ENCODE measurements at places on chromosomes 1 and 21. TPM values are rescaled to one million over a fixed set of nuclear protein-coding genes. Genes with fewer than 3 reads are reported as not detected.

NPPA gene
- total RNA-seq = 22,081 TPM

CFAP74 gene
- not detected for total RNA-seq

SUSD4 gene
- total RNA-seq = 11.0 TPM

- DNase-seq = no peak
Observed at GRCh38 chr1:89799495-89799894, 21.3 kb upstream of the LRRC8D start.

DNA sequence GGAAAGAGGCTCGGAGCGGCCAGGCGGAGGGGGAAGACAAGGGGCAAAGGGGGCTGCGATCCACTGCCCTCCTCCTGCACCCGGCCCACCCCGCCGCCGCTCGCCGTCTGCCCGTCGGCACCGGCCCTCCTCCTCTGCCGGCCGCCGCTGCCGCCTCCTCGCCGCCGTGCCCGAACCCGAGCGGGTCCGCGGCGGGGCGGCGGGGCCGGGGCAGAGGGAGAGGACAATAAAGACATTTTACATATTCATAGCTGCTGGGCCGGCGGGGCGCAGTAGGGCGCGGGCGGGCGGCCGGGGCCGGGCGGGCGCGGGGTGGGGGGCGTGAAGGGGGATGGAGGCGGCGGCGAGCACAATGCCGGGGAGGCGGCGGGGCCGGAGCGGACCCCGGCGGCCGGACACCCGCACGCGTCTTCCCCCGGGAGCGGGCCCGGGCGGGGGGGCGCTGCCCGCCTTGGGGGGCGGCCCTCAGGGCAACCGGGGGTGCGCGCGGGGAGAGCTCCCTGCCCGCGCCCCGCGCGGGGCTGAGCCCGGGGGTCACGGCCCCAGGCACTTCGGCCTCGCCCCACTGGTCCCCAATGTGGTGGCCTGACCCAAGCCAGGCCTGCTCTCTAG is 546 bp downstream of the POU2F1 start:
- DNase-seq = no peak

DNA sequence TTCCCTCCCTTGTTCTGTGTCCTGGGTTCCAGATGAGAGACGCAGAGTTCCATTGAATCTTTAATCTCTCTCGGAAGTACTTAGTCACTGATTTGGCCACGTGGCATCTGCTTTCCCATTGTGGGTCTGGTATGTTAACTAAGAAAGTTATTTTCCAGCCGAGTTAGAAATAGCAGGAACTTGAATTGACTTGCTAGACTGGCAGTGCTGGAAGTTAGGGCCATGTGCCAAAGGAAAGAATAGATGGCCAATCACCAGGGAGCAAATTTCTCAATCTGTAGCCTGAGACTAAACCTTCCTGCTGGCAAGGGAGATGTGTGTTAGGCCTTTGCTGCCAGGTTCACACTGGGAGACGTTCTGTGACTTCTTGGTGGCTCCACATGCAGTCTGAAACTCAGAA is 24.2 kb upstream of the SLFNL1 start:
- DNase-seq = peak; percentile 73

DNA sequence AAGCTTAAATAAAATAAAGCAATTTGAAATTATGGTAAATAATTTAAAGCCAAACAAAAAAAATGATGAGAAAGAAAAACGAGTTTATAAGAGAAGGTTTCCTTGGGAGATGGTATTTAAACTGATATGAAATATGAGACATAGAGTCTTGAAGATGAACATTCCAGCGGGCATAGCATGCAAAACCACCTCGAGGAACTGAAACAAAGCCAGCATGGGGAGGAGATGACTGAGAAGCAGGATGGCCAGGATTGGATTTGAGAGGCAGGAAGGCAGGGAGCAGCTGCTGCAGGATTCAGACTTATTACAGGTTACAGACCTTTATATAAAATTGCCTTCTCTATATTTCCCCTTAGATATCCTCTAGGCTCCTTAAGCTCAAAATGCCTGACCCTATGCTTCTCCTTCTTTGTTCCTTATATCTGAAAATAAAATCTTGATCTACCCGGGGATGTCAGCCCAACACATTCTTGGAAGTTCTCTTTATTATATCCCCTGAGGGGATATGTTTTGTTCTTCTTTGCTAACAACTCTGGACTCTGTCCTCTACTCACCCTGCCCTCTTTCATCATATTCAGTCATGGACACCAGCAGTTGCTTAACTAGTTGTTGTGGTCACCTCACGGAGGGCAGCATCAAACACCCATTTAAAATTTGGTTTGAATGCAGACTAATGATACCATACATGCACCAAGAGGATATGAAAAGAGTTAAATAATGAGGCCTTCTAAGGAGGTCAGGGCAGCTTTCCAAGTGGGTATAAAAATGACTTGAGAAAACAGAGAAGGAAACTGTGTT is 719.1 kb upstream of the B3GALT2 start:
- DNase-seq = no peak

GRCh38 chr1:2046174-2046917 is 3.9 kb upstream of the PRKCZ start:
- DNase-seq = peak; percentile 61

All from left cardiac atrium (tissue), 4 donors.